Mucosa of gallbladder (tissue), 1 donor: ENCODE measurements at places on chromosomes 4 and X. TPM values are rescaled to one million over a fixed set of nuclear protein-coding genes. Genes with fewer than 3 reads are reported as not detected.

DNA sequence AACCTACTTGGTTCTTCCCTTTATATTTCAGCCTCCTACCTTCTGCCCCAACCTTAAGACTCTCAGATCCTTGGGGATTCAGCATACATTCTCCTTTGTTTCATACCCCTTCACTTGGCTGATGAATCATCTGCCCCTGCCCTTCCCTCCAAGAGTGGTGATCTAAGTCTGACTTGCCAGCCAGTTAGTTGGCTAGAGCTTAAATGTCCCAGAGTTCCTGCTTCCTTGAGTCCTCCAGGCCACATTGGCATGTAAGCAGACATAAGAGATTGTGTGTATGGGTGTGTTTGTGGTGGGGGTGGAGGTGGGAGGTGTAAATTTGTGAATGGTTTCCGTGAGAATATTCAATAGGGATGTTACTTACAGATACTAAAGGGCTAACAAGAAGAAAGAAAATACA, 3.7 kb upstream of the TEX13D start:
- no peak for DNase-seq

- no peak for DNase-seq
Measured at GRCh38 chr4:80219301-80220025, 22.2 kb downstream of the PRDM8 start.

DNA sequence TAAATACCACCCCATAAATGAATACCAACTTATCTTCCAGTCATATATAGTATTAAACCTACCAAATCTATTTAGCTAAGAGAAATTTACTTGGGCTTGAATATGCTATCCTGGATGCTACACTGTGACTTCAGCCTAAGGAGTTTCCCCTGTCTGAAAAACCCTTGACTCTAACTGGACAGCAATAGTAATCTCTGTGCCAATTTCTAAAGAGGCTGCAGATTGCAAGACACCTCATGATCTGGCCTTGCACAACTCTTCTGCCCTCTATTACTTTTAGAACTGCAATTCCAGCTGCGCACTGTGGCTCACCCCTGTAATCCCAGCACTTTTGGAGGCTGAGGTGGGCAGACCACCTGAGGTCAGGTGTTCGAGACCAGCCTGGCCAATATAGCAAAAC, 371.5 kb downstream of the KCNIP4 start:
- no peak for DNase-seq

GRCh38 chr4:88008122-88008742, 797 bp downstream of the PKD2 start:
- no peak for DNase-seq

- DNase-seq: no peak
Measured at GRCh38 chrX:137547291-137547690, 18.6 kb upstream of the ZIC3 start.

DNA sequence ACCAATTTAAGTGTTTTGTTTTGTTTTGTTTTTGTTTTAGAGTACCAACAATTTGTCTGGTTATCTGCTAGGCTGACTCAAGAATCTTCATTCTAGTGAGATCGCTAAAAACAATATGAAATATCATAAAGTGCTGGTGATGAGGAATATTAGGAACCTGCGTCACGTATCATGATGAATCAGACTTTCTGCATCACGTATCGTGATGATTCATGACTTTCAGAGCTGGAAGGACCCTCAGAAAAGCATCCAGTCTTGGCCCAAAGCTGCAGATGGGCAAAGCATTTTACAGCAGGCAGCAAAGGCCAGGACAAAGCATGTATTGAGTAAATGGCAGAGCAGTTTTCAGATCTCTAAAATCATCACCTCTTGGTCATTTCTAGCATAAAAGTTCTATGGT, 278.0 kb upstream of the BOD1L1 start:
- no peak for DNase-seq

- no peak for DNase-seq
Measured at GRCh38 chrX:43314525-43314924, 341.6 kb upstream of the MAOA start.

DNA sequence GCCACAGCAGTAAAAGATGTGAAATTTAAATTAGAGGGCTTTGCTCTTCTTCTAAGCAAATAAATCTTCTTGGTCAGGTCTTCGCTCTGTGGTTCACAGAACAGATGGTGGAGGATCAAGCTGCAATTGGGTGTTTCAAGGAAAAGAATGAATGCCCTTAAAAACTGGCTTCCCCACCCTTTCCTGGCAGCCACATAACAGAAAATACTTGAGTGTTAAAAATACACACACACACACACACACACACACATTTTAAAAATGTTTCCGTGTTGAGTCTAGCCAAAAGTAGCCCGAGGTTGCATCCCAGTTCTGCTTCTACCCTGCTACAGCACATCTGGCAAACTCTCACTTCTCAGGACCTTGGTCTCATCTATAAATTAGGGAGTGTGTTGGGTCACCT, 56.7 kb upstream of the FGFBP2 start:
- no peak for DNase-seq

GRCh38 chr4:53522334-53522733, 69.0 kb downstream of the LNX1 start:
- no peak for DNase-seq

DNA sequence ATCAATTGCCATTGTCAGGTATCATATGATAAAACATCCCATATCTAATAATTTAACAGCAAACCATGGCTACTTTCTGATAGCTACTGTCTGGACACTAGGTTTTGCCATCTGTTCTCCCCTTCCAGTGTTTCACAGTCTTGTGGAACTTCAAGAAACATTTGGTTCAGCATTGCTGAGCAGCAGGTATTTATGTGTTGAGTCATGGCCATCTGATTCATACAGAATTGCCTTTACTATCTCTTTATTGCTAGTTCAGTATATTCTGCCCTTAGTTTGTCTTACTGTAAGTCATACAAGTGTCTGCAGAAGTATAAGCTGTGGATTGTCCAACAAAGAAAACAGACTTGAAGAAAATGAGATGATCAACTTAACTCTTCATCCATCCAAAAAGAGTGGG, 7.0 kb downstream of the NPY5R start:
- no peak for DNase-seq

- no peak for DNase-seq
Measured at GRCh38 chr4:140809676-140810075, 53.5 kb upstream of the TBC1D9 start.

GRCh38 chr4:61985426-61985825, 785.3 kb downstream of the ADGRL3 start:
- DNase-seq: no peak

DNA sequence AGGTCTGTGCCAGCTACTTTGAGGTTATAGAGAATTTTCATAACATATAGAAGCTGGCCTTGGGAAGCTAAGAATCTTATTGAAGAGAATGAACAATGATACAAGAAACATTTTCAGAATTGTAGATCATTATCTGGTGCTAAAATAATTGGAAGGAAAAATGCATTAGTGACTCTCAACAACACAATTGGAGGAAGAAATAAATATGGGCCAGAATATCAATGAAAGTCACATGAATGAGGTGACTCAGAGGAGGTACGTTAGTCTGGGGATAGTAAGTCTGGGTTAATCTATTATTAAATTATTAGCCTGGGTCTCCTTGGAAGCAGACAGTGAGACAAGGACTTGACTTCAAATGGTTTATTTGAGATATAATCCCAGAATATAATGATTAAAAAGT, 529.3 kb upstream of the SLIT2 start:
- DNase-seq: no peak

- DNase-seq: no peak
Measured at GRCh38 chrX:16797841-16798240, 11.6 kb downstream of the TXLNG start.

- no peak for DNase-seq
Measured at GRCh38 chr4:128512161-128512560, 224.5 kb upstream of the PGRMC2 start.

GRCh38 chrX:145002771-145003170, 244.5 kb upstream of the SPANXN1 start:
- DNase-seq: no peak

Gene CXXC4
- total RNA-seq: 0.83 TPM

Gene DCAF8L2
- total RNA-seq: not detected

Gene CORIN
- 6.6 TPM for total RNA-seq

Gene USP9X
- total RNA-seq: 90.5 TPM

Gene OR13H1
- not detected for total RNA-seq

Gene CPZ
- total RNA-seq: 6.3 TPM
